Uterus (tissue), 4 donors: ENCODE measurements at places on chromosomes 3 and 15.

DNA sequence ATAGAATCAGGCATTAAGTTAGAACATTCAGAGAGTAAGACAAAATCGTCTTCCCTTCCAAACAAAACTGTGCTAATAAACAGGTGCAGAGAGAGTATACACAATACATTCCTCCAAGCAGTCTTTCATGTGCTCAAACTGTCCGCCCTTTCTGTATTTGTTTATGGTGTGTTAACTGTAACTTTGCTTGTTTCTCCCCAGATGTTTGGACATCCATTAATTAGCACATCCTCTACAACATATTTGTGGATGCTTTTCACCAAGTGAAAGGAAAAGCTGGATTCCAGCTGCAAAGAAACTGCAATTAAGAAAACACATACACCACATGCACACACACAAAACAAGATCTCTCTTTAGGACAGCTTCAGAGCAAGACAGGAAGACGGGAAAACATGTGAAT lies 912.6 kb downstream of the NTRK3 start:
- DNase-seq = no peak

DNA sequence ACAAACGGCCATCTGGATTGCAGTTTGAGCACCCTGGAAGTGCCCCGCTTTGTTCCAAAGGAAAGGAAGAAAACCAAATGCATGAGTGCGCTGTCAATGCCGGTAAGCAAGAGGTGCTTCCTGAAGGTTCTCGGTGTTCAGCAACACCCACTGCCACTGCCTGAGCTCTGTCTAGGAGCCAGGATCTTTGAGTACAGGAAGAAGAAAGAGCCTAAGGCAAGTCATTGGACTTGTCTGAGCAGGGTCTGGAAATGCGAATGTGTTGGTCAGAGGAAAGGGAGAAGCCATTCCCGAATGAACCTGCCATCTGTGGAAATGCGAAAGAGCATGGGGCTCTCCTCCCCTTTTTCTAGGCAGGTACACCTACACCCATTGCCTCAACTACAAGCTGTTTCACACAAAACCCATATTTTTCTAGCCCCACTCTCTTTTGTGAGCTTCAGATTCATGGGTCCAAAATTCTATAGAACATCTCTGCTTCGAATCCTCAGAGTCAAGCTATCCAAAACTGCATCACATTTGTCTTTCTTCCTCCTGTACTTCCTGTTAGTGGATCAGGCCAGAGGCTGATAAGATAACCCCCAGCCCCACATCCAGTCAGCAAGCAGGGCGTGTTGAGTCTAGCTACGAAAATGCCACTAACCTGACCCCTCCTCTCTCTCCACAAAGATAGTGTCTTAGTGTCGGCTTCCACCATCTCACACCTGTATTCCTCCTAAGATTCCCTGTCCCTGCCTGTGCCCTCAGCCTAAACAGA lies 55.6 kb upstream of the C15orf61 start:
- DNase-seq = no peak

DNA sequence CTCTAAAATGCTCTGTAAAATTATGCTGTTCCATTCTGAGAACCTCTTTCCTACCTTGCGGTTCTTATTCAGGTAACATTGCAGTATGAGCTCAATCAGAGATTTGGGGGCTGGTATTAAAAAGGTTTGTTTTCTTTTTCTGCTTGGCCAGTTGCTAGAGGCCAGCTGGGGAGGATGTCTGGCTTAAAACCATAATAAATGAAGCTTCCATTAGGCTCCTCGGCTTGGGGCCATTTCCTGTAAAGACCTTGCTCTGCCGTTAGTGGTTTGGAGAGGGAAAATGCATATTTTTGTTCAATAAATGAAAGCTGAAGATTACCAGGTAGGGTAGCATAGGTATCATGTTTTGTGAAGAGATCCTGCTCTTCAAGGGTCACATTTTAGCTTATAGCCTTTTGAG lies 55.2 kb downstream of the MCTP2 start:
- no peak for DNase-seq

GRCh38 chr3:161310649-161311423 lies 60.5 kb downstream of the SPTSSB start:
- DNase-seq = no peak

DNA sequence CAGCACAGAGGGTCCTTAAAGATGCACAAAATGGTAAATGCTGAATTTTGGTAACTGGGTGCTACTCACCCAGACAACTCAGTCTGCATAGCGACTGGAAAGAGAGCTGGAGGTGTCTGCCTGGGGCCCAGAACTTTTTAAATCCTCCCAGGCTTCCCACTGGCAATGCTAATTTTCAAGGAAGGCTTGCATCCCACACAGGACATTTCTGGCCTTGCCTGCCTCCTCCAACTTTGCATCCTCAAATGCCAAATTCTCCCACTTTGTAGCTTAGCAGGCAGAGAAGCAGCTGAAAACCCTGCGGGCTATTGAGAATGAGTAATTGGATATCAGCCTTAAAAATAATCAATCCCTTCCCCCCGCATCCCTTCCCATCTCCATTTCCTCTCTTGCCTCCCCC lies 656.6 kb upstream of the ADAMTS9 start:
- no peak for DNase-seq

- DNase-seq = no peak
These were observed 34.1 kb upstream of the TPM1 start for GRCh38 chr15:63008333-63009049.

DNA sequence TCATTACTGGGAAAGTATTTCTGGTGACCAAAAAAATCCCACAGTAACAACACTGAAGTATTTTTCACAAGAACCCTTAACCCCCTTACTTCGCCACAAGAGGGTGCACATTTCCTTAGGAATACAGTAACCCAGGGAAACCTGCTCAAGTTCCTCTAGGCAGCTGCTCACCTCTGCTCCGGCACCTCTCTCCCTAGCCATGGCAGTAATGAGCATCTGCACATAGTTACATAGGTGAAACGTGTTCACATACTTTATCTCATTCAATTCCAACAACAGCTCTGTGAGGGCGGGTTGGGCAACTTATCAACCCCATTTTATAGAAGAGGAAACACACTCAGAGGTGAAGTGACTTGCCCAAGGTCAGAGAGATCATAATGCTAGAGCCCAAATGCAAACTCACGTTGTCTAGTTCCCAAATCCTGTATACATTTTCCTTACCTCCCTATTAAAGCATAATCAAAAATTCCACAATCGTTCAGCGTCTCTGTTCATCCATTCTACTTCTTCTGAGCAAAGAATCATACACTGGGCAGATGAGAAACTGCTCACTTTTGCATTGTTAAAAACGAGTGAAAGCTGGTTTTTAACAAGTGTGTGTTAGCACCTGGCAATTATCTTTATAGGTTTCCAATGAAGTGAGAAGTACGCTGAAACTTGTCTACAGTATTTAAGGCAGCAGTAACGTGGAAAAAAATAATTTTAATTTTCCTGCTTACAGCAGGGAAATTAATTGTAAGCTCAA lies 90.7 kb downstream of the IGF2BP2 start:
- DNase-seq = peak; percentile 35

GRCh38 chr3:40779039-40779438 lies 254.3 kb downstream of the ZNF621 start:
- no peak for DNase-seq

GRCh38 chr15:60379525-60380274 lies 18.1 kb downstream of the ANXA2 start:
- no peak for DNase-seq

DNA sequence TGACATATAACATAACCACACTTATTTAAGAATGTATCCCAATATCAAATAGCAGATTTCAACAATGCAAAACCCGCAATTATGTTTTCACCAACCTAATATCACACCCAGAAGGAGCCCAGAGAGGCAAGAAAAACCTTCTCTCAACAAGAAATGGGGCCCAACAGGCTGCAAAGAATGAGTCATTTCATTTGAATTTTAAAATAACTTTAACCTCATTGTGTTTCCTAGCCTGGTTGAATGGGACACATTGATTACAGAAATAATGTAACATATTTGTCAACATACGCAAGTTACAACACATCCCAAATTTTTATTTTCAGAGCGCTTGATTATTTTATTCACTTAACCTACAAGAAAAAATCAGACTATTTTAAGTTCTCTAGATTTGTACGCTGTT lies 365.1 kb upstream of the SLCO3A1 start:
- no peak for DNase-seq

GRCh38 chr3:112688819-112689218 lies 47.9 kb upstream of the CCDC80 start:
- no peak for DNase-seq

DNA sequence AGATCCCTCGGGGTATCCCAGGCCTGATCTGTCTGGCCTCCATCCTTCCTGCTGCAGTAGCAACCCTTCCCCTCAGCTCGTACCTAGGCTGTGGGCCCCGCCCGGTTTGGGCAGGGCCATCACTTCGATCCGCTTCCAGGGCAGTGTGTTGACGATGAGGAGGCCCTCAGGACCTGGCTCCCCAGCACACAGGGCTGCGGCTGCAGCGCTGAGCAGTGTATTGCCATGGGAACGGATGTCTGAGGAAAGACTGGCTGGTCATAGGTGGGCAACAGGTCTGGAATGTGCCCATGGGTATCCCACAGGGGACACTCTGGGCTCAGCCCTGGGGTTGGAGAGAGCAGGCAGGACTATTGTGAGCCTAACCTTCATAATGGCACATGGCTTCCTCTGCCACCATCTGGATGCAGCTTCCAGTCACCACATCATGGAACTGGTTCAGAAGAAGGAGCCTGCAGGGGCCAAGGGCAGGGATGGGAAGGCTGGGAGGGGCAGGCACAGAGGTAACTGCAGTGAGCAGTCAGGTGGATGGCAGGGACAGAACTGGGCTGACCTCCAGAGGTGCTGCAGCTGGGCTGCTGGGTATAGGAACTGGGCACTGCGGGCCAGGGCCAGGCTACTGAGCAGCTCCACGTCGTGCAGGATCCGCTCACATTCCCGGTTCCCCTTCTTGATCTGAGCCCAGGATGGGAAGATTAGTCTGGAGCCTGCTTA lies 8.7 kb downstream of the MAN2C1 start:
- DNase-seq = no peak

GRCh38 chr3:49255112-49255511 lies 21.9 kb downstream of the C3orf62 start:
- DNase-seq = no peak

- DNase-seq = peak; percentile 66
These were observed at the start of gene UBA7 for GRCh38 chr3:49813497-49814174. Gene UBA7 (minus strand): TSS chr3:49813953. CDS start chr3:49813787, 166 bp downstream.

GRCh38 chr3:117548600-117548999 lies 839.0 kb downstream of the TUSC7 start:
- DNase-seq = no peak

DNA sequence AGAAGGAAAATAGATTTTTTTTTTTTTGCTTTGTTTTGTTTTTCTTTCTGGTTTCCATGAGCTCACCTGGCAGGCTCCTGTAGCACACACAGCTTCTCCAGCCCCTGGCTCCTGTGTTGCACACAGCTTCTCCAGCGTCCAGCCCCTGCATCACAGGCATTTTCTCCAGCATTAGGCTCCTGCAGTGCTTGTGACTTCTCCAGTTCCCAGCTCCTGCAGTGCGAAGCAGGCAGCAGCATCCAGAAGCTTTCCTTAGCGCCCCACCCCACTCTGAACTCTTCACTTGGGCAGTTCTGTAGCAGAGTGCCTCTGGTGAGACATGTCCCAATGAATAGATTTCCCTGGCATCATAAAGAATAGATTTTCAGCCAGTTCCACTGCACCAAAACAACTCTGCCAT lies 5.5 kb upstream of the CCDC39 start:
- no peak for DNase-seq

- no peak for DNase-seq
These were observed 233.5 kb upstream of the PROK2 start for GRCh38 chr3:72018343-72018984.

GRCh38 chr3:23671851-23672589 lies 133.7 kb upstream of the UBE2E1 start:
- DNase-seq = peak; percentile 30

DNA sequence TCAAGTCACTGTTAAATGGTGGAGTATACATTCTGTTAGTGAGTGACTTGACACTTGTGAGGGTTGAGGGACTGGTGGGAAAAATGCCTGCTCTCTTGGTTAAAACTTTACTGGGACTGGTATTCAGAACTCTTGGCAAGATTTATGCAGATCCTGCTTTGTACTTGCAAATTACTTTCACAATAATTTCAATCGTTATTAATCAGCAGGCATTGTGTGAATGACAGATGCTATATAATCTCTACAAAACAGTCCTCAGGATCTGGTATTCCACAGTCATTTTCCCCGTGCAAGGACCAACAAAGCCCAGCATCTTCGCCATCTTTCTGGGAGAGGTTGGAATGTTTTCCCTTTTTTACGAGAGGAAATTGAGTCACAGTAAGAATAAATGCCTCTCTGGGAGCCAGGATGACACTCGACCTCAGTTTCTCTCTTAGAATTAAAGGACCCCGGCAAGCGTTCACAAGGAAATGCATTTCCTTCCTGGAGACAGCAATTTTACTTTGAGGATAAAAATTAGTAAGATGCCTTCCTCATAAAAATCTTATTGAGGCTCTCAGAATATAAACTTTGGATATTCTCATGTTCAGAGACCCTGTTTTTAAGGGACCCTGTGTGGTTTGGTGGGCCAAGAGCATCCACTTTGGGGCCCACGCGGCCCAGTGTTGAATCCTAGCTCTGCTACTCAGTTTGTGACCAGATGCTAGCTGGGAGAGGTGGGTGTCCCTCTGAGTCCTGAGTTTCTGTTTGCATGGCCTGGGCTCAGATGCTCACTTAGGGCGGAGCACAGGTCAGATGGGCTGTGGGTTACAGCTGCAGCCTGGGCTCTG lies 45.3 kb upstream of the PLCL2 start:
- DNase-seq = no peak

GRCh38 chr3:150256318-150256717 lies 151.8 kb upstream of the TSC22D2 start:
- no peak for DNase-seq

- DNase-seq = peak; percentile 13
These were observed 60.5 kb upstream of the KLF13 start for GRCh38 chr15:31265871-31266711.

GRCh38 chr15:72982714-72983113 lies 69.5 kb upstream of the NEO1 start:
- DNase-seq = no peak

DNA sequence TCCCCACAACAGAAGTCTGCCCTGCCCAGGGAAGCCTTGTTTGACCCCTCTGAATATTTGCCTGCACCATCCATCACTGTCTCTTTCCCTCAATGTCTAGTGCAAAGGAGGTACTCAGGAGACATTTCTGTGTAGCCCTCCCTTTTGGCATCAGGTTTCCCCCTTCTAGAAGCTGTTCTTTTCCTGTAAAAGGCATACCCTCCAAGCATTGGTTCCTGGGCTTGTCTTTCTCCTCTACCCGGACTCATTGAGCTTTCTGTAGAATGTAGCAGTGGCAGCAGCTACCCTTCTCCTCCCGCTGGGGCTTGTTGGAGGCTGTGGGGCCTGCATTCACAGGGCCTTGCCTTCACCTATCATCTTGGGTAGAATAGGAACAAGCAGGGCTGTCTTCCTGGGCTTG lies 63.5 kb downstream of the CTDSPL start:
- no peak for DNase-seq
